ENCODE measurements at places on chromosomes 5 and 9.

DNA sequence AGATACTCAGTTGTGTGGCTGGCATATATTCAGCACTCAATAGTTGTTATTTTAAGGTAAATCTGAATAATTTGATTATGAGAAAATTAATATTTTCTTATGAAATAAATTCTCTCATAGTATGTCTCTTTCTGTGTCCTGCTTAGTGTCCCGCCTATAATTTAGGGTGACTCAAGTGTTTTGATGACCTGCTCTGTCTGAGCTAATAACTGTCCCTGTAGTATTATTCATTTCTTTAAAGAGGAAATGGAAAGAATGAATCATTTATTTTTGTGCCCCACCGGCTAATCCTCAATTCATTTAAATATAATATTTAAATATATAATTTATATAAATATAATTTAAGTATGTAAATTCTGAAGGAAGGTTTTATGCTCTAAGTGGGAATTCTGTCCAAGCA lies 4.1 kb downstream of the SLC1A1 start:
- no peak for DNase-seq

DNA sequence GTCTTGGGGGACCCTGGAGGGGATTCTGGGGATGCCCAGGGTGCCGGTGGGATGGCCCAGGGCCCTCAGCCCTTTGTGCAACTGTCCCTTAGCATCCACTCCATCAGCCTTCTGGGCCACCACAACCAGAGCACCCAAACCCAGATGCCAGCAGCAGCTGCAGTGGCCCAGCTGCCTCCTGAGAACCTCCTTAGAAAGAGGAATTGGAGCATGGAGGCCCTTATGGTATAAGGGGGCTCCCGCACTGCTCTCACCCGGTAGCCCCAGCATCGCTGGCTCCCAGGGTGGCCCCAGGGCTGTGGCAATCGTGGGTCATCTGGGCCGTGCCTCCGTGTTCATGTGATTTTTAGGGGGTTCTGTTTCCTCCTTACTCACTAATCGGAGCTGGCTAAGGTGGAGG lies 463.3 kb downstream of the ICE1 start:
- no peak for DNase-seq

GRCh38 chr9:18330401-18331309 lies 143.3 kb upstream of the ADAMTSL1 start:
- DNase-seq: no peak

GRCh38 chr5:36447776-36448175 lies 146.1 kb upstream of the RANBP3L start:
- no peak for DNase-seq

DNA sequence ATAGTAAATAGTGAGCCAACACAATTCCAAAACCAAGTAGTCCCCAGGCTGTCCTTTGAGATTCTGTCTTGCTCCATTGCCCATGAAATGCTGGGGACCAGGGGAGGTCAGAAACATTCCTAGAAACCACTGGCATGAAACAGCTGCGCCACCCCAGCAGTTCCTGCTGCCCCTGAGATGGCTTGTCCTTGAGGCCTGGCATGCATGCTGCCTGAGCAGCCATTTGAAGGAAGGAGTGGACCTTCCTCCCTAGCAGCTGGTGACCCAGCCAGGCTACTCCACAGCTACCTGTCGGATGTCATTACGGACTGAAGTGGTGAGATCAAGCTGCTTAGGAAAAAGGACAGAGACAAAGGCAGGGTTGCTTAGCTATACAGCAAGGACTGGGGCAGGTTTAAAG lies 260.6 kb downstream of the DENND1A start:
- no peak for DNase-seq

GRCh38 chr5:2387250-2387633 lies 364.2 kb downstream of the IRX2 start:
- no peak for DNase-seq

- DNase-seq: no peak
These were observed 32.3 kb downstream of the TMEM174 start for GRCh38 chr5:73205305-73205704.

DNA sequence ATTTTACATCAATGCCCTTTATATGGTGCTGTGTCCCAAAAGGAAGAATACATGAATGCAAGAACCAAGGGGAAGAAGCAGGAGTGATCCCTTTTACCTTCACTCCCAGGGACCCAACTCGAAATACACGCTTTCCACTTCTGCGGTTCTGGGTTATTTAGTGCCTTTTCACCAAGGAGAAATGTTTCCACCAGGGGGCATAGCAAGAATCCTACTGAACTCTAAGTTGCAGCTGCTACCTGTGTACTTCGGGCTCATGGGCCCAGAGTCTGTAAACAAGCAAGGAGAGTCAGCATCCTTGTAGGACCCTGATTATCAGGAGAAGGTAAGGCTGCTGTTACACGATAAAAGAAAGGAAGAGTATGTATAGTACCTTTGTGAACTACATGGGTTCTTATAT lies 45.7 kb downstream of the DPYSL3 start:
- DNase-seq: no peak

DNA sequence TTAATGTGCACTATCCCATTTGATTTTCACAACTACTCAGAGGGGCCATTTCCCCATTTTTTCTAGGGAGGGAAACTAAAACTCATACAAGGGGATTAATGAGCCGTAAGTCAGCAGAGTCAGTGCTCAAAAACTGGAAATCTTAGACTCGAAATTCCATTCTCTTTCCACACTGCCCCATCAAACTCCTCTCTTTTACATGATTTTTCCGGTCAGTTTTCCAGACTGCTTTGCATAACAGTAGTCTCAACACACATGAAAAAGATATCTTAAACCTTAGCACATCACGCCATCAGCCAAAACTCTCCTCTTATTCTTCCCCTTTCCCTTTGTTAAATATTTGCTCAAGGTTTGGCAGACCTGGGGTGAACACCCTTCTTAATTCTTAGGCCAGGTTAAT lies 332.0 kb downstream of the RFX3 start:
- no peak for DNase-seq

GRCh38 chr5:139776861-139777260 lies 18.7 kb upstream of the PSD2 start:
- no peak for DNase-seq

- no peak for DNase-seq
These were observed 2.7 kb downstream of the HSPB3 start for GRCh38 chr5:54458221-54458620.

DNA sequence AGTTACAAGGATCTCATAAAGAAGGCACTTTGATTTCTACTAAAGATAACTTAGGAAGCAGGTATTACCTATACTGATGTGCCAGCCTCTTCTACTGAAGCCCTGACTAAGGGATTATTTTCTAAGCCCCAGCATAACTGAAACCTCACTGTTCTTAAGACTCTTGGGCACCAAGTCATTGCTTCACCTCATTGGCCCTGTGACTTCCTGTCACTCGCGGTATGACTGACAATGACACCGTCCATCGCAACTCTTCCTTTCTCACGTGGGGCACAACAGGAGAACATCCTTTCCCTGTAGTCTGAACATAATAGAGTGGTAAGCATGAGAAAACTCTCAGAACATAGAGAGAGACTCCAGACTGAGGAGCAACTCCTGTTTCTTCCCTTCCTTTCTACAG lies 6.4 kb downstream of the OR2V2 start:
- peak; percentile 64 for DNase-seq

DNA sequence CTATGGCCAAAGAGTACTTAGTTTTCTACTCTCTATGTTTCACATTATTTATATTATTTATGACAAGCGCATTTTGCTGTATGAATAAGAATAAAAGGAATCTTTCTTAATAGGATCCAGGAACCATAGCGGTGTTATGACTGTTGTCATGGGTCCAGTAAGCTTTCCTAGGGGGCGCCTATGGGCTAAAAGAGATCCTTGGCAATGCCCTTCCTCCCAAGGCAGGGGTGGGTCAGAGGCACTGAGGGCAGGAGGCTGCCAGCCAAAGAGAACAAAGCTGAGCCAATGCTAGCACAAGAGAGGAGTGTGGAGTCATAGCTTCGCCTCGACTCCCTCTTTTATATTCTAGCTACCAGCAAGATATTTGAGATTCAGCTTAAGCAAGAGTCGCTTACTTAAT lies 98.4 kb upstream of the GNAQ start:
- DNase-seq: no peak

- DNase-seq: no peak
These were observed 330.6 kb downstream of the ASTN2 start for GRCh38 chr9:117084221-117084620.

GRCh38 chr5:174690271-174690670 lies 34.1 kb upstream of the MSX2 start:
- no peak for DNase-seq

DNA sequence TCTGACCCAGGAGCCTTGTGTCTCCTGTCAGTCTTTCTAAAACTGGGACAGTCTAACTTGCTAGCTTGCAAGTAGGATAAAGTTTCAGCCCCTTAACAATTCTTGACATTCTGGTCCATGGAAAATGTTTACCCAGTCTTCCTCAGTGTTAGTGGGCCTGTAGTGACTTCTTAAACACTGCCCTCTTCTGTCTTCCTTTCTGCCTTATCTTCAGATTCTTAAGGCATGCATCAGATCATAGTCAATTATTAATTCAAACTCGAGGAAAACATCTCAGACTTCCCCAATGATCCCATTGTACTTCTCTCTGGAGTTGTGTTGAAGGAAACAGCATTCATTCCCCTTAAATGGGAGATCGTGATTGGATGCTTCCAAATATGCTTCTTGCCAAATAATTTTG lies 1199.8 kb downstream of the DTWD2 start:
- DNase-seq: no peak

- DNase-seq: no peak
These were observed 12.3 kb downstream of the MED10 start for GRCh38 chr5:6365977-6366590.

- DNase-seq: no peak
These were observed 35.1 kb upstream of the FREM1 start for GRCh38 chr9:14945351-14945750.

DNA sequence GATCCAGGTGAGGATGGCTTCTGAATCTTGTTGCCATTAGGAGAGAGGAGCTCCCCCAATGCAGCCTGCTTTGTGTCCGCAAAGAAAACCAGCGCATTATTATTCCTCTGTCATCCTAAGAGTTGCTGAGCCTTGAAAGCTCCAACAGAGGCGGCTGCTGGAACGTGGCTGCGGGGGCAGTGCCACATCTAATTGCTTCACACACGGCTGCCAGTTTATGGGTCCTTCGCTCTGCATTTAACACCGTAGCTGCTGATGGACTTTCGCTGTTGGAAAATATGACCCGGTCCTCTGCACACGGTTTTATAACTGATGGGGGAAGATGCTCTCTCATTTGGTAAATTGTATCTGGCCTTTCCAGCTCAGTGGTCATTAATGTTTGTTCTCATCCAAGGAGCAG lies 38.0 kb downstream of the ZNF622 start:
- no peak for DNase-seq

- no peak for DNase-seq
These were observed 129.7 kb upstream of the IQGAP2 start for GRCh38 chr5:76273206-76273885.

GRCh38 chr9:129412814-129413536 lies 207.9 kb downstream of the C9orf50 start:
- peak; percentile 37 for DNase-seq

DNA sequence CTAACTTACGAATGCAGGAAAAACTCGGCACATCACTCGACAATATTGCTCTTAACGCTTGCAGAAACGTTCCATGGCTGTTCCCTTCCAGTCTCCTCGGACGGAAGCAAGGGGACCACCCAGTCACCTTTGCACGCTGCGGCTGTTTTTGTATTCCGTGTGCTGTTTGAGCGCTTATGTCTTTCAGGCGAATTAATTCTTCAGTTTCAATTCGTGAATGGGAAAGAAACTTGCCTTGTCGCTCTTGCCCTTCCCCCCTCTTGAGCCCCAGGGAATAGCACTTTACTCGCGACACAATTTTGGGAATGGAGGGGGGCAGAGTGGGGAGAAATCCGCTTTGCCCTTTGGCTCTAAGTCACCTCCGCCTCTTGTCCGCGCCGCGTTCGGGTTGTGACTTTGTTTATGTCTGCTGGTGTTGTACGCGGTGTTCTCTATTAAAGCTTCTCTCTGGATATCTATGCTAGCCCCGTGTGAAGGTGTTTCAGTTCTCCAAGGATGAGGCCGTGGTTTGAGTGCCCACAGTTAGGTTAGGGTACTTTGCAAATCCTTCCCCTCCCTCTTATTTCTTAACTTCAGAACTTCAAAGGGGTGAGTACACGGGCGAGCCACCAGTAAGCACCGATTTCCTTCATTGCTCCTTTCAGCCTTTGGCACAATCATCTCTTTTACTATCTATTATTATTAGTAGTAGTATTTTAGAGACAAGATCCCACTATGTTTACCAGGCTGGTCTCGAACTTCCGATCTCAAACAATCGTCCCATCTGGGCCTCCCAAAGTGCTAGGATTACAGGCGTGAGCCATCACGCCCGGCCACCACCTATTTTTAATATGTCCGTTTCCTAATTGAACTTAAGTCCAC lies 2.7 kb downstream of the FOXB2 start:
- DNase-seq: no peak

Measured in activated CD4-positive, alpha-beta T cell treated with anti-CD3 and anti-CD28 coated beads, Interleukin-2, amount 50 U/mL, for 16 hours (primary cell).